ENCODE measurements at places on chromosomes 11 and 22. TPM values are rescaled to one million over a fixed set of nuclear protein-coding genes. Genes with fewer than 3 reads are reported as not detected.

DNA sequence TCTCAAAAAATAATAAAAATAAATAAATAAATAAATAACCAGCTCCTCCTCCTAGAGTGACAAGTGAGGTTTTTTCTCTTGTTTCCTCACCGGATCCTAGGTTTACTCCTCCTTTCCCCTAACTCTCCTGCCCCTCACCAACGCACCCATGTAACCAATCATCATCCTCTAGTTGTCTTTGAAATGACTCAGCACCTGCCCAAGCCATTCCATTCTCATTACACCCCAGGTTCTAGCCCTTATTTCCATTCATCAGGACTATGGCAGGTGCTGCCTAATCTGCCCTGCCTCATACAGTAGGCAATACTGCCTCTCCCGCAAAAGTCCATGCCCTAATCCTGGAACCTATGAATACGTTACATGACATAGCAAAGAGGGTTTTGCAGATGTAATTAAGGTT is 60.4 kb downstream of the BUD13 start:
- DNase-seq = no peak

The CDC42EP1 gene
- total RNA-seq = 0.09 TPM

The PDE2A gene
- total RNA-seq = 0.97 TPM

- no peak for DNase-seq
Observed at GRCh38 chr11:120759046-120759445, 247.5 kb downstream of the GRIK4 start.

DNA sequence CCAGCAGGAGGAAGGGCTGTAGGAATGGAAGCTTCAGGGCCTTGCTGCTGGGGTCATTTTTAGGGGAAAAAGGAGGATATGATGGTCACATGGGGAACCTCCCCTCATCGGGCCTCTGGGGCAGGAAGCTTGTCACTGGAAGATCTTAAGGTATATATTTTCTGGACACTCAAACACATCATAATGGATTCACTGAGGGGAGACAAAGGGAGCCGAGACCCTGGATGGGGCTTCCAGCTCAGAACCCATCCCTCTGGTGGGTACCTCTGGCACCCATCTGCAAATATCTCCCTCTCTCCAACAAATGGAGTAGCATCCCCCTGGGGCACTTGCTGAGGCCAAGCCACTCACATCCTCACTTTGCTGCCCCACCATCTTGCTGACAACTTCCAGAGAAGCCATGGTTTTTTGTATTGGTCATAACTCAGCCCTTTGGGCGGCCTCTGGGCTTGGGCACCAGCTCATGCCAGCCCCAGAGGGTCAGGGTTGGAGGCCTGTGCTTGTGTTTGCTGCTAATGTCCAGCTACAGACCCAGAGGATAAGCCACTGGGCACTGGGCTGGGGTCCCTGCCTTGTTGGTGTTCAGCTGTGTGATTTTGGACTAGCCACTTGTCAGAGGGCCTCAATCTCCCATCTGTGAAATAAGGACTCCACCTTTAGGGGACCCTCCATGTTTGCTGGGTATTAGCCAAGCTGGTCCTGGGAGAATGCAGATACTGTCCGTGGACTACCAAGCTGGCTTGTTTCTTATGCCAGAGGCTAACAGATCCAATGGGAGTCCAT is 14.1 kb downstream of the IL10RA start:
- no peak for DNase-seq

The TRIM49 gene
- not detected for total RNA-seq

- no peak for DNase-seq
Observed at GRCh38 chr22:41598891-41599635, 9.4 kb upstream of the PMM1 start.

DNA sequence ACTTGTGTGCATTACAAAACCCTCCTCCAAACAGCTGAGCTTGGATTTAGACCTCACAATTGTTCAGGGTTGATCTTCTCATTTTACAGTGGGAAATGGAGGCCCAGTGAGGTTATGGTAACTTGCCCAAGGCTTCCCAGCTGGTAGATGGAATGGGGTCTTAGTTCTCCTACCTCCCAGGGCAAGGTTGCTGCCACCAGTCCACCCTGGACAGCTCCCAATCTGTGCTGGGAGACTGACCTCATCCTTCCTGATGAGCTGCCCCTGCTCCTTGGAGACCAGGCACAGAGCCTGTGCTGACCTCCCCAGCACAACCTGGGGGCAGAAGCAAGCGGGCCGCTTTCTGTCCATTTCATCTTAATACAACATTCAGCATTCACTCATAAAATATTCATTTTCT is 190.7 kb downstream of the ST3GAL4 start:
- DNase-seq = no peak
